ENCODE measurements at places on chromosomes 11 and 22. TPM values are rescaled to one million over a fixed set of nuclear protein-coding genes. Genes with fewer than 3 reads are reported as not detected.

DNA sequence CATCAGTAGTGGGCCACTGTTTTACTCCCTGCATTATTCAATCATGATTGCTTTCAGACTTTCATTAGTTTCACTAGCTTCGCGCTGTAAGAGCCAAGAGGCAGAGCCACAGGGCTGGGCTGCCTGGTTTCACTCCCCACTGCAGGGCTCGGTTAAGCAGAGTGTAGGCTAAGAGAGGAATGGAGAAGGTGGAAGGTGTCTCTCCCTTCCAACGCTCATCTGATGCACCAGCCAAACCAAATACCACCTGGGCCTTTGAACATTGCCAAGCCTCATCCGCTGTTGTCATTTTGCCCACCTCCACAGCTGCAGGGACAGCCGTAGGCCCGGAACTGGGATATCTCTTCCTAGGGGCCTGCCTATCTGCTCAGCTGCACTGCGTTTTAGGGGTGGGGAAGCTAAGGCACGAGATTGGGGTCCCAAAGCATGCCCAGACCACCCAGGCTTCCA lies 480 bp upstream of the SMARCB1 start:
- peak overlapping the region; percentile 97 for H3K27ac ChIP-seq
- no peak for DNase-seq
- H3K27me3 ChIP-seq: no peaks in the 10 kb centered on the region
- H3K4me3 ChIP-seq: no peak overlapping the region
- no peaks in the 10 kb centered on the region for H3K36me3 ChIP-seq

- H3K27me3 ChIP-seq: no peaks in the 10 kb centered on the region
- no peaks in the 10 kb centered on the region for H3K36me3 ChIP-seq
- no peak overlapping the region for H3K4me3 ChIP-seq
- DNase-seq: no peak
- peak overlapping the region; percentile 21 for H3K27ac ChIP-seq
Observed at GRCh38 chr11:61916737-61917333, 531 bp downstream of the RAB3IL1 start.

- H3K36me3 ChIP-seq: no peaks in the 10 kb centered on the region
- peak overlapping the region; percentile 41 for H3K27ac ChIP-seq
- peaks cover 14% of the 10 kb centered on the region for H3K4me1 ChIP-seq
- DNase-seq: peak; percentile 46
- peak overlapping the region; percentile 95 for H3K4me3 ChIP-seq
Observed at GRCh38 chr11:62124186-62125113, 639 bp downstream of the INCENP start.

DNA sequence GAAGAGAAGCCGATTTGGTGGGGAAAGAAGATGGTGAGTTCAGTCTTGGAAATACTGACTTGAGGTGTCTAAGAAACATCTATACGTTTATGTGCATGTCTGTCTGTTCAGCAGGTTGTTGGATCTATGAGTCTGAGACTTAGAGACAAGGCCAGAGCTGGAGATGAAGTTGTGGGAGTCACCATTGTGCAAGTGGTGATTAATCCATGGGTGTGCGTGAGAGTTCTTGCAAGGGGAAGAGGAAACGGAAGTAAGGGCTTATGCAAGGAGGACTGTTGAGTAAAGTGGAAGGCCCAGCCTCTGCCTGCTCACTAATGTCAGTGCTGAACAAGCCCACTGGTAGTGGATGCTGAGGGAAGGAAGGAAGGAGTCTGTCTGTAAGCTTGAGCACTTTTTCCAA lies 9.7 kb downstream of the TMEM45B start:
- no peak overlapping the region for H3K27ac ChIP-seq
- no peak overlapping the region for H3K4me3 ChIP-seq
- H3K36me3 ChIP-seq: no peaks in the 10 kb centered on the region
- H3K4me1 ChIP-seq: peaks cover 16% of the 10 kb centered on the region

DNA sequence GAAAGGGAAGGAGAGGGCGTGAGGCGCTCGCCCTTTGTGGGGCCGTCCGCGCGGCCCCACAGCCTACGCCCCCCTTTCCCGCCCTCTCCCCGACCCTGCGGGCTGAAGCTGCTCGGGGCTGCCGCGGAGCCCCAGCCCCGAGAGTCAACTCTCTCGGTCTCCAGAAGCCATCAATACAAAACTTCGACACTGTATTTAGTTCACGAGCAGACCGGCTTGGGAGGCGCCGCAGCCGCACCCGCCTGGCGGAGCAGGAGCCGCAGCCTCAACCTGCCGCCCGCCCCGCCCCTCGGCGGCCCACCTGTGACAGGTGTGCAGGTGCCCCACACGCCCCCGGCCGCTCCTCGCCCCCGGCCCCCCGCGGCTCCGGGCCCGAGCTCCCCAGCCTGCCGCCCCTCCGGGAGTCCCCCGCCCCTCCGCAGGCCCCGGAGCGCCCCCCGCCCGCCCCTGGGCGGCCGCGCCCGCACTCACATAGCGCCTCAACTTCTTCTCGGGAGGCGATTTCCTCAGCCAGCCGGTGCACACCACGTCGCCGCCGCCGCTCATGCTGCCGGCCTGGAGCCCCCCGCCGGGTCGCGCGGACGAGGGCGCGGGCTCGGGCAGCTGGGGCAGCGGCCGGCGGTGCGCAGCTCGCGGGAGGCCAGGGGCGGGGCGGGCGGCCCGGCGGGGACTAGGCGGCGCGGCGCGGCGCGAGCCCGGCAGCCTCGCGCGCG lies at the start of gene GAB2:
Gene GAB2 (minus strand): TSS at position 646 of the 713 bp plus-strand sequence. CDS start 100 bp downstream, at position 546.
- peak; percentile 54 for DNase-seq
- H3K4me1 ChIP-seq: peaks cover 32% of the 10 kb centered on the region
- H3K4me3 ChIP-seq: peak within 1 kb of the TSS; percentile 37

DNA sequence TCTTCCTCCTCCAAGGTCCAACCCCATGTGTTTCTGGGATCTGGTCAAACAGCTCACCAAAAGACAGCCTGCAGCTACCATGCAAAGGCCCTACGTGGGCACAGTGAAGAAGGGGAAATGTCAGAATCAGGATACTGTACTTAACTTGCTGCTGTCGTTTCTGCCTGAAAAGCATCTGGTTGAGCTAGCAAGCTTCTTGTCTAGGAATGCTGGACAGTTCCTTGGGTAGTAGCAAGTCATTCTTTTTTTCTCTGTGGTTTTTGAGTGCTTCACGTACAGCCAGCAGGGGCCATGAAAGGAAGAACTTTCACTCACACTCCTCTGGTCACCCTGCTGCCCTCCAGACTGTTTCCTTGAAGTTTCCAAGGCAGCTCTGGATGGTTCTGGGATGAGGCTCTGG lies 24.7 kb downstream of the RCOR2 start:
- H3K36me3 ChIP-seq: peaks cover 2% of the 10 kb centered on the region
- DNase-seq: no peak
- H3K27ac ChIP-seq: no peak overlapping the region
- no peaks in the 10 kb centered on the region for H3K27me3 ChIP-seq
- H3K4me1 ChIP-seq: peaks cover 60% of the 10 kb centered on the region

DNA sequence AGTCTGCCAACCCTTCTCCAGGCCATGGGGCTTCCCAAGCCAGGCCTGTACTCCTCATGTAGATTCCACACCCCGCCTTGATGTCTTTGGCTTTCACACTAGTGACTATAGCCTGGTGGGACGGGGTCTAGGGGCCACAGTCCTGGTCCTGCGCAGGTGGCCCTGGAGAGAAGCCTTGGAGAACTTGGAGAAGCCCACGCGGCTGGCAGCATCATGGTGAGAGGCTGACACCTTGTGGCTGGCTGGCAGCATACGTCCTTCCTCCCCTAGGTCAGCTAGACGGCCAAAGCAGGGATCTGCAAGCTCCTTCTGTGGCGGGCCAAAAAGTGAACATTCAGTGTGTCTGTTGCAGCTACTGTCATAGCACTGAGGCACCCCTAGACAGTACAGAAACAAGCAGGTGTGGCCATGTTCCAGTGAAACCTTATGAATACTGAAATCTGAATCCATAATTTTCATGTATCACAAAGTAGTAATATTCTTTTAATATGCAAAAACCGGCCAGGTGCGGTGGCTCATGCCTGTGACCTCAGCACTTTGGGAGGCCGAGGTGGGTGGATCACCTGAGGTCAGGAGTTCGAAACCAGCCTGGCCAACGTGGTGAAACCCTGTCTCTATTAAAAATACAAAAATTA lies 42.0 kb downstream of the FAM83F start:
- no peak overlapping the region for H3K4me3 ChIP-seq
- H3K27ac ChIP-seq: no peak overlapping the region
- H3K27me3 ChIP-seq: no peaks in the 10 kb centered on the region
- peak; percentile 65 for DNase-seq
- no peaks in the 10 kb centered on the region for H3K36me3 ChIP-seq

DNA sequence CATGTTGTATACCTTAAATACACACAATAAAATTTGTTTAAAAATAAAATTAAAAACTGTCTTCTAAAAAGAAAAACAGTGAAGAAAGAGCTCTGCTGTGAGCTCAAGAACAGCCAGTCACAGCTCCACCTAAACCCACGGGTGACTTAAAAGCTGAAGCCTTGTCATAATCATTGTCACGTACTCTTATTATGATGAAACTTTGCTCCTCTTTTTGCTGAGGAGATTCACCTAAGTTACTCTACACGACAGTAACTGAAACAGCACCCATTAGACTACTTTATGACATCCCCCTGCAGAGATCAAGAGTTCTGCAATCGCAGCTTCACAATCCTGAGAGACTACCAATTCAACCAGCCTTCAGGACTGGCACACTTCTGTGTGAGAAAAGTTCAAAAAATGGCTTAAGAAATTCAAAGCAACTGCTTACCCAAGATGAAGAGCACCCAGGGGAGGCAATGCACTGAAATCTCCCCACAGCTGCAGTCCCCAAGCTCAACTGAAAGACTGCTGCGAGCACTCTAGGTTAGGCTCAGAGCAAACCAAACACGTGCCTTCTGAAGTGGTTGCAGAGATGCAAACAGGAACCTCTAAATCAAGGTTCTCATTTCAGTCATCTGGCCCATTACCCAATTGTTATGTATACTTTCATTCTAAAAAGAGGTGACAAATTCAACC lies at the start of gene JAML:
Gene JAML (minus strand): TSS at position 501 of the 678 bp plus-strand sequence. CDS start 10,145 bp downstream, outside the sequence.
- H3K27ac ChIP-seq: no peak within 1 kb of the TSS
- no peak within 1 kb of the TSS for H3K4me3 ChIP-seq
- no peaks in the 10 kb centered on the region for H3K27me3 ChIP-seq
- DNase-seq: no peak

DNA sequence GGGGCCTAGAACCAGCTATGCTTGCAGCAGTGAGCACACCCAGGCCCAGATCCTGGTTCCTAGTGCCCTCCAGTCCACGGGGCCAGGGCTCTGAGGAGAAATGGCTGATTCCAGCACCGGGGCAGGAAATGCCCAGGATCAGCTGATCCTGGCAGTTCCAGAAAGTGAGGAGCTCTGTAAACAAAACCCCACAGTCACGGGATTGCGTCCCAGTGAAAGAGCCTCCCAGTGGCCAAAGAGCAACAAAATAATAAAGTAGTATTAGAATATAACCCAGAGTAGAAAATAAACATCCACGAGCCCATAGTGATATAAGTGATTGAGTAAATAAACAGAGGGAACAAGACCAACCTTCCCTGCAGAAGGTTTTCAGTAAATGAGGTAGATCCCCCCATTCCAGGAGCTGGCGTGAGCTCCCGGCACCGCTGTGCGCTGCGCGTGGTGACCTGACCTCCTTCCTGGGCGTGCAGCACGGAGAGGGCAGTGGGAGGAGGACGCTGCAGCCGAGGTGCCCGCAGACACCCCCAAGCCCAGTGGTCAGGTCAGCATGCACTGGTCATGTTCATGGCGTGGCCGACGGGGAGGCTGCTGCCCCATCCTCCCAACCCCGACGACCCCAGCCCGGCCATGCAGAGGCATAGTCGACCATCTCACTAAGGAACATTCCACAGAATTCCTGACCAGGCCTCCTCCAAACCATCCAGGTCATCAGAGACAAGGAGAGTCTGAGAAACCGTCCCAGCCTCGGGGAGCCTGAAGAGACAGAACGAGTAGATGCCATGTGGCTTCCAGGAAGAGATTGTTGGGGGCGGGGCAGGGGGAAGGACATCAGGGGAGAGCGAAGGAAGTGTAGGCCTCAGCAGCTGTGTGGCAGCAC lies 19.8 kb downstream of the PTDSS2 start:
- H3K4me3 ChIP-seq: no peak overlapping the region
- H3K27me3 ChIP-seq: no peaks in the 10 kb centered on the region
- peak; percentile 59 for DNase-seq
- no peaks in the 10 kb centered on the region for H3K36me3 ChIP-seq
- H3K4me1 ChIP-seq: peaks cover 5% of the 10 kb centered on the region

- DNase-seq: no peak
- H3K27ac ChIP-seq: no peak overlapping the region
- no peaks in the 10 kb centered on the region for H3K27me3 ChIP-seq
- no peaks in the 10 kb centered on the region for H3K36me3 ChIP-seq
- H3K4me1 ChIP-seq: no peaks in the 10 kb centered on the region
Observed at GRCh38 chr11:62459080-62459479, 40.2 kb downstream of the SCGB1A1 start.

GRCh38 chr11:107731941-107732688 lies 20.3 kb upstream of the SLN start:
- no peak overlapping the region for H3K4me3 ChIP-seq
- no peak overlapping the region for H3K27ac ChIP-seq
- no peak for DNase-seq
- H3K27me3 ChIP-seq: no peaks in the 10 kb centered on the region
- no peaks in the 10 kb centered on the region for H3K4me1 ChIP-seq
- H3K36me3 ChIP-seq: no peaks in the 10 kb centered on the region

- no peak overlapping the region for H3K4me3 ChIP-seq
- H3K36me3 ChIP-seq: no peaks in the 10 kb centered on the region
- peaks cover 5% of the 10 kb centered on the region for H3K4me1 ChIP-seq
- DNase-seq: no peak
- H3K27ac ChIP-seq: no peak overlapping the region
Observed at GRCh38 chr11:108672786-108673185, 7.9 kb downstream of the DDX10 start.

DNA sequence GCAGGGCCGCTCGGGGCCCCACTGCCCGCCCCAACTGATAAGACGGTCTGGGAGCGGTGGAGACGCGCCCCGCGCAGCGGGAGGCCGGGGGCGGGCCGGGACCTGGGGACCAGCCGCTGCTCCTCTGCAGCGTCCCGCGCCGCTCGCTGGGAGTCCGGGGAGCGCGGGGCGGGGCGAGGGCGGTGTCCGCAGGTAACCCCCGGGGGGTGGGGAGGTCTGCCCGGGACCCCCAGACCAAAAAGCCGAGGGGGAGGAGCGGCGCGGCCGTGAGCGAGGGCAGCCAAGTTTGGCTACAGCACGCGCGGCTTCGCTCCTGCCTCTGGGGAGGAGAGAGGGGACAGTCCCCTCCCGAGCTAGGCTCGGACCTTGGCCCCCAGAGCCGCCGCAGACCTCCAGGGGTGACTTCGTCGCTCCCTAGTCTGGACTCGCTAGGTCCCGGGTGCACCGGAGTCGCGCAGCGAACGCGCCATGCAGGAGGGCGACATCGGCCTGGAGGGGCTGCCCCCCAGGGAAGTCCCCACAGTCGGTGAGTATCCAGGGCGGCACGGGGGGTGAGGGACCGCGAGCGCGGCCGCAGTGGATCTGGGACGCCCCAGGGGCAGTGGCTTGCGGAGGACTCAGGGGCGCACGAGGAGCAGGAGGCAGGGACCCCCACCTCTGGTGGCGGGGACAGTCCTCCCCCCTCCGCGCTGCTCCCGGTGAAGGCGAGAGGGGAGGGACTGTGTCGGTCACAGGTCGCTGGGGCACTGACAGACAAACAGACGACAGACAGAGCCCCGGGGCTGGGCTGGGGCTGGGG lies 92.3 kb upstream of the ANO1 start:
- no peak overlapping the region for H3K27ac ChIP-seq
- DNase-seq: no peak
- H3K4me1 ChIP-seq: peaks cover 9% of the 10 kb centered on the region
- H3K36me3 ChIP-seq: no peaks in the 10 kb centered on the region
- H3K27me3 ChIP-seq: no peaks in the 10 kb centered on the region
- H3K4me3 ChIP-seq: no peak overlapping the region

GRCh38 chr22:42764895-42765363 lies 44.3 kb upstream of the A4GALT start:
- H3K27me3 ChIP-seq: no peaks in the 10 kb centered on the region
- no peak for DNase-seq
- H3K27ac ChIP-seq: no peak overlapping the region
- peaks cover 8% of the 10 kb centered on the region for H3K4me1 ChIP-seq
- H3K4me3 ChIP-seq: no peak overlapping the region

The BARX2 gene
- 1.8 TPM for total RNA-seq

The PGA5 gene
- 10.9 TPM for total RNA-seq

The UBQLN3 gene
- total RNA-seq: 1.3 TPM

The A4GALT gene
- 3.1 TPM for total RNA-seq
